Mesothelial cell of epicardium (in vitro differentiated cells): ENCODE measurements at places on chromosomes 13 and 19.

- DNase-seq: no peak
Observed at GRCh38 chr19:16320987-16321386, 3.6 kb upstream of the KLF2 start.

DNA sequence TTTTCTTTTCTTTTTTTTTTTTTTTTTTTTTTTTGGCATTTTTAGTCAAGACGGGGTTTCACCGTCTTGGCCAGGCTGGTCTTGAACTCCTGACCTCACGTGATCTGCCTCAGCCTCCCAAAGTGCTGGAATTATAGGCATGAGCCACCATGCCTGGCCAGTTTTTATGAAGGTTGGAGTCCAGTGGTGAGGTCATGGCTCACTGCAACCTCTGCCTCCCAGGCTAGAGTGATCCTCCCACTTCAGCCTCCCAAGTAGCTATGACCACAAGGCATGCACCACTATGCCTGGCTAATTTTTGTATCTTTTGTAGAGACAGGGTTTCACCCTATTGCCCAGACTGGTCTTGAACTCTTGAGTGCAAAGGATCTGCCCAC is 4.2 kb downstream of the SNRPA start:
- no peak for DNase-seq

DNA sequence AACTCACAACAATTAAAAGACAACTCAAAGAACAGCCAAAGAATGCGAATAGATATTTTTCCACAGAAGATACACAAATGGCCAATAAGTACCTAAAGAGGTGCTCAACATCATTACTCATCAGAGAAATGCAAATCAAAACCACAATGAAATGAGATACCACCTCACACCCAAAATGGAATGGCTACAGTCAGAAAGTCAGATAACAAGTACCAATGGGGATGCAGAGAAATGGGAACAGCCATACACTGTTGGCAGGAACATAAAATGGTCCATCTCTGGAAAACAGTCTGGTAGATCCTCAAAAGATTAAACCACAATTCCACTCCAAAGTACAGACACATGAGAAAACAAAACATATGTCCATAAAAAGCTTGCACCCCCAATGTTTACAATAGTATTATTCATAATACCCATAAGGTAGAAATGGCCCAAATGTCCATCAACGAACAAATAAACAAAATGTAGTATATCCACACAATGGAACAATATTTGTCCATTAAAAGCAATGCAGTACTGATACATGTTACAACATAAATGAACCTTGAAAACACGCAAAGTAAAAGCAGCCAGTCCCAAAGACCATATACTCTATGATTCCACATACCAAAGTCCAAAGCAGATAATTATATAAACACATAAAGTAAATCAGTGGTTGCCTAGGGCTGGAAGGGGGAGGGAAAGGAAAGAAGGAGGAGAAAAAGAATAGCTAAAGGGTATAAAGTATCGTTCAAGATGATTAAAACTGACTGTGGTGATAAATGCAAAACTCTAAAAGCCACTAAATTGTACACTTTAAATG is 19.6 kb downstream of the USP12 start:
- no peak for DNase-seq

DNA sequence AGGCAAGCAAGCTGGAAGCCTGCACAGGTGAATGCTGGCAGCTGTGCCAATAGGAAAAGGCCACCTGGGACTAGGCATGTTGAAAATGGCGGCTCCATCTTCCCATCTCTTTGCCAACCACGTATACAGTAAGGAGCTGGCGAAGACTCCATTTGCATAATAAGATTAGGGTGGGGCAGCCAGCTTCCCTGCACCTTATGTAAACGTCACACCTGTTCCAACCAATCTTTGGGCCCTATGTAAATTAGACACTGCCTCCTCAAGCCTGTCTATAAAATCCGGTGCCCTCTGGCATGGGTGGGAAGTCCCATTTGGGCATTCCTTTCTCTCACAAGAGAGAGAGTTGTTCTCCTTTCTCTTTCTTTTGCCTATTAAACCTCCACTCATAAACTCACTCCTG is 16.8 kb downstream of the ADGRE2 start:
- DNase-seq: no peak

- no peak for DNase-seq
Observed at GRCh38 chr19:19544257-19544953, 6.3 kb downstream of the CILP2 start.

DNA sequence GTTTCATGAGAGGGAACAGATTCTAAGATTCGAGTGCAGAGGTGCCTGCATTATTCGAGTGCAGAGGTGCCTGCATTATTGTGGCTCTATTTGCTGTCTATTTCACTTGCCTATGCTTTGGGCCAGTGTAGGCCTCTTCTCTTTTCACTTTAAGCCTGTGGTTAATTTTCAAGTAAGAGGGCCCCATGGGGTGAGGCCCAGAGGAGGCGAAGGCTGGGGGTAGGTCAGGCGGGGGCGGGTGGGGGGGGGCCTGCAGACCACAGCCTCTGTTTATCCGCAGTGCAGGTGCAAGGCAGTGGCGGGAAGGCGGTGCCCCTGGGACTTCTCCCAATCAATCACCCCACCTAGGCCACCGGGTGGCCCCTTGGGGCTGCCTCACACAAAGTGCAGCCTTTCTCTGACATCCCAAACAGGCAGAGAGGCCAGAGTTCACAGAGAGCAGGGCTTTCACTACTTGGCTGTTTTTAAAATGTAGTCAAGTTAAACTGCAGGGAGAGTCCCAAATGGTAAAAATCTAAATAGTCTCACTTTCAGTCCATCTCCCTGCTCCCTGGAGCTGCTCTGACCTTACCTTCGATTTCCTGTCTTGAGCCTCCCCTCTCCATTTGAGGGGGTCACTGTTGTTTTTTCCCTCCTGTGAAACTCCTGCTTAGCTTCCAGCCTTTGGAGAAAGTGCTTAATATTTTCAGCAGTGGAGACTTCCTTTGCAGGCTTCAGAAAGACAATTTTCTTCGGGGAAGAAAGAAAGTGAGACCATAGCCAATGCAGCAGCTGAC is 249.0 kb downstream of the DLEU7 start:
- no peak for DNase-seq

DNA sequence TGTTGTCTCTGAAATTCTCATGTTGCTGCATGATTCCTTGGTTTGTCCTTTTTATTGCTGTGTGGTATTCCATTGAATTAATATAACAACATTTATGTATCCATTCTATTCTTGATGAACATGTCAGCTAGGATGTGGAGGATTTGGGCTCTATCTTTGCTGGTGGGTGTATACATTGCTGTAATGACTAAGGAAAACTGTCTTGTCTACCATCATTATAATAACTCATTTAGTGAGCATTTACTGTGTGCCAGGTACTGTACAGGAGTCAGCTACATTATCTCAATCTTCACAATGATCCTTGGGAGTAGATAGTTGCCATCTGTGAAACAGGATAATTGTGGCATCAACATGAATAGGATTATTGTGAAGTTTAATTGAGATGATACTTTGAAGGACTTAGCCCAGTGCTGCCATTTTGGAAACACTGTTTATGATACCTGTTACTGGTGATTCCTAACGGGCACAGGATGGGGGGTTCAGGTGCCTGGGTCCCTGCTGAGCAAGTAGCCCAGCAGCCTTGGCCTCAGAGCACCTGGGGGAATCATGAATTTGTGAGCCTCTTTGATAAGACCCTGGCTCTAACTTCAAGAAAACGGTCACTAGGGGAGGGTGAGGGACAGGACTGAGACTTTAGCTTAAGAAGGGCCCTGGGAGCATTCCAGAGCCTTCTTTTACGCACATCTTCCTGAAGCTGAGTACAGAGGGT is 1.8 kb upstream of the CCNE1 start:
- no peak for DNase-seq
